Common myeloid progenitor, CD34-positive (primary cell): ENCODE measurements at places on chromosomes 1 and 21.

GRCh38 chr1:200862713-200863415, 9.9 kb upstream of the GPR25 start:
- no peaks in the 10 kb centered on the region for H3K36me3 ChIP-seq
- H3K27ac ChIP-seq: no peak overlapping the region

GRCh38 chr1:116006486-116006964, 30.2 kb downstream of the SLC22A15 start:
- H3K36me3 ChIP-seq: no peaks in the 10 kb centered on the region
- no peak for DNase-seq
- H3K27me3 ChIP-seq: no peaks in the 10 kb centered on the region

DNA sequence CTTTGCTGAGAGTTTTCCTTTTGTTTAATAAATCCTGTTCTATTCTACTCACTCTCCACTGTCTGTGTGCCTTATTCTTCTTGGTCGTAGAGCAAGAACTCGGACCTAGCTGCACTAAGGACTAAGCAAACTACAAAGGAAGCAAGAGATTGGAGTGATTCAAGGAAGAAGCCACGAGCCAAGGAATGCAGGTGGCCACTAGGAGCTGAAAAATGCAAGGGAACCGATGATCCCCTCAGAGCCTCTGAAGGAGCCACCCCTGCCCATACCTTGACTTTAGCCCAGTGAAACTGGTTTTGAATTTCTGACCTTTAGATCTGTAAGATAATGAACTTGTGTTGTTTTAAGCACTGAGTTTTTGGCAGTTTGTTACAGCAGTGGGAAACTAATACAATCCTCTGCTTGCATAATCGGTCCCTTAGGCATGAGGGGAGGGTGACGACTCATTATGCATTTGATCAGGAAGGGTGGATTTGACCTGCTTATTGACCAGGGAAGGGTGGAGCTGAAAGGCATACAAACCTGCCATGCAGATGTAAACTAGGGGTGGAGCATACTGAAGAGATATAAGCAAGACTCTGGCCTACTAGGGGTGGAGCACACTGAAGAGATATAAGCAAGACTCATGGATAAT, 6.2 kb upstream of the CA6 start:
- H3K4me1 ChIP-seq: peaks cover 59% of the 10 kb centered on the region
- no peak overlapping the region for H3K27ac ChIP-seq
- peak; percentile 45 for DNase-seq
- H3K4me3 ChIP-seq: no peak overlapping the region
- H3K36me3 ChIP-seq: no peaks in the 10 kb centered on the region

DNA sequence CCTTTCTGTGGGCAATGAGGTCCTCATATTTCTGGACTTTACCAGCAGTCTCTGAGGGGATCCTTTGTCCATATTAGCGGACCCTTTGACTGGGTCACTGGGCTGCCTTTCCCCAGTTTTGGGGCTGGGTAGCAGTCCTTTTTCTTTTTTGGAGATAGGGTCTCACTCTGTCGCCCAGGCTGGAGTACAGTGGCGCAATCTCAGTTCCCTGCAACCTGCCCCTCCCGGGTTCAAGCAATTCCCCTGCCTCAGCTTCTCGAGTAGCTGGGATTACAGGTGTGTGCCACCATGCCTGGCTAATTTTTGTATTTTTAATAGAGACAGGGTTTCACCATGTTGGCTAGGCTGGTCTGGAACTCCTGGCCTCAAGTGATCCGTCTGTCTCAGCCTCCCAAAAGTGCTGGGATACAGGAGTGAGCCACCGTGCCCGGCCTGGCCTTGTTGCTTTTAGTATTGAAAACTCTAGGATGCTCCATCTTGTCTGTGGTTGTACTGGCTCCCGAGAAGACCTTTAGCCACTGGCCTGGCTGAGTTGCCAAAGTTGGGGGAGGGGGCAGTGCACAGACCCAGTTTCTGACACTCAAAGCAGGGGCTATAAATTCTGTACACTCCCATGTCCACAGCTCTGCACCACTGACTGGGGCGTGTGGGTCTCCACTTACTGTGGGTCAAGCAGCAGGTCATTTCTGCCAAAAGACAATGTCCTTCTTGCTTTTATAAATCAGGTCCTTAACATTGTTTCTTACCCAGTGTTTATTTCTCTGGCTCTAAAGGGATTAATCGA, 33.1 kb downstream of the MAN1C1 start:
- no peak overlapping the region for H3K4me3 ChIP-seq
- peaks cover 8% of the 10 kb centered on the region for H3K27me3 ChIP-seq
- peaks cover 4% of the 10 kb centered on the region for H3K4me1 ChIP-seq

GRCh38 chr1:219560856-219561255, 52.0 kb downstream of the ZC3H11B start:
- H3K27ac ChIP-seq: no peak overlapping the region
- H3K4me3 ChIP-seq: no peak overlapping the region
- DNase-seq: no peak
- no peaks in the 10 kb centered on the region for H3K36me3 ChIP-seq

- H3K27ac ChIP-seq: no peak overlapping the region
- H3K27me3 ChIP-seq: no peaks in the 10 kb centered on the region
- peak; percentile 39 for DNase-seq
- H3K4me1 ChIP-seq: peaks cover 5% of the 10 kb centered on the region
Observed at GRCh38 chr1:9767964-9768668, 55.6 kb downstream of the CLSTN1 start.

DNA sequence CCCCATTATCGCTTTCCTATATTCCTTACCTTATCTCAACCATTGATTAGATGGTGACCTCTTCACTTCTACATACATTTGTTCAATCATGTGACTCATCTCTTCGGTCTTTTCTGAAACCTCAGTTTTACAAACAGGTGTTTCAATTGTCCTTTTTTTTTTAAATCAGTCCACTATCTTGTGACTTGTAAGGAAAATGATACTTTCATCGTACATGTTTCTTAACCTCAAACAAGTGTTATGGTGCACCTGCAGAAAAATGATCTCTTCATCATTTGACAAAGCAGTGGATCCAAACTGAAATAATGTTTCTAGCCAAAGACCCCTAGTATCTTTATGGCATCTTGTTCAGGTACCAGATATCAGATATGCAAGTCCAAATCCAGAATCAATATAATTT, 1157.2 kb downstream of the MRPL39 start:
- DNase-seq: no peak
- no peaks in the 10 kb centered on the region for H3K4me1 ChIP-seq
- H3K27ac ChIP-seq: no peak overlapping the region
- no peak overlapping the region for H3K4me3 ChIP-seq
- no peaks in the 10 kb centered on the region for H3K36me3 ChIP-seq
- no peaks in the 10 kb centered on the region for H3K27me3 ChIP-seq

GRCh38 chr1:50976111-50976889, 6.3 kb downstream of the CDKN2C start:
- peaks cover 56% of the 10 kb centered on the region for H3K27me3 ChIP-seq
- DNase-seq: no peak
- H3K27ac ChIP-seq: no peak overlapping the region
- peaks cover 36% of the 10 kb centered on the region for H3K4me1 ChIP-seq
- no peaks in the 10 kb centered on the region for H3K36me3 ChIP-seq
- H3K4me3 ChIP-seq: peak overlapping the region; percentile 60

GRCh38 chr1:12087797-12088314, 24.8 kb downstream of the TNFRSF8 start:
- H3K4me1 ChIP-seq: peaks cover 25% of the 10 kb centered on the region
- no peaks in the 10 kb centered on the region for H3K36me3 ChIP-seq
- H3K27ac ChIP-seq: no peak overlapping the region
- peak overlapping the region; percentile 42 for H3K4me3 ChIP-seq

DNA sequence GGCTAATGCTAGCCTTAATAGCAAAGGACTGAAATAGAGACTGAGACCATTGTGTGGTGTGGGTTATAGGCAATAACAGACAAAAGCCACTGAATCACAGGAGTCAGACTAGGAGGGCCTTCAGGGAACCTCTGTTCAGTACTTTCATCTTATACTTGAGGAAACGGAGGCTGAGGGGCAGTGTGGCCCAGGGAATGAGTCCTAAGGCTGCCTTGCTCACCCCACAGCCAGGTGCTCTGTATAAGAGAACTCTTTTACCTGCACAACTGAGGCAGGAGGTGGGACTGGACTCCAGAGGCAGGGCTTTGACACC, 2.7 kb downstream of the SMPDL3B start:
- no peaks in the 10 kb centered on the region for H3K36me3 ChIP-seq
- DNase-seq: no peak
- H3K27me3 ChIP-seq: no peaks in the 10 kb centered on the region
- H3K4me3 ChIP-seq: no peak overlapping the region

- no peak for DNase-seq
- H3K36me3 ChIP-seq: no peaks in the 10 kb centered on the region
- peaks cover 94% of the 10 kb centered on the region for H3K27me3 ChIP-seq
Observed at GRCh38 chr21:33018707-33019465, 6.8 kb upstream of the OLIG2 start.

DNA sequence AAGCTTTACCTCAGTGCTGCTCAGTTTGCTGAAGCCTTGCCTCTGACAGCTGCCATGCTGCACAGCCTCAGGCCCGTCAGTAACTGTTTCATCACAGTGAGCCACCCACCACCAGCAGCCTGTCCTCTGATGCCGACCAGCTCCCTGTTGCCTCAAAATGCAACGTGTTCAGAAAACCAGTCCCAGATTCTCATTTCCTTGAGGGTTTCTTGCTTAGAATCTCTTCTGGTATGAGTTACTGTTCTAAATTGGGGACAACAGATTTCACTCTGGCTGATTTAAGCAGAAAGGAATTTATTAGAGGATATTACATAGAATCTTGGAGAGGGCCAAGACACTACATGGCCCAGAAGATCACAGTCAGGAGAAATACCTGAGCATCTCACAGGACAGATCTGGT, 11.0 kb downstream of the UBL4B start:
- peaks cover 8% of the 10 kb centered on the region for H3K27me3 ChIP-seq
- H3K4me1 ChIP-seq: no peaks in the 10 kb centered on the region
- H3K27ac ChIP-seq: no peak overlapping the region
- H3K36me3 ChIP-seq: no peaks in the 10 kb centered on the region

- H3K36me3 ChIP-seq: no peaks in the 10 kb centered on the region
- peak; percentile 2 for DNase-seq
- H3K27me3 ChIP-seq: no peaks in the 10 kb centered on the region
Observed at GRCh38 chr1:221363039-221363438, 378.9 kb downstream of the DUSP10 start.

- H3K27ac ChIP-seq: no peak overlapping the region
- H3K27me3 ChIP-seq: no peaks in the 10 kb centered on the region
- no peaks in the 10 kb centered on the region for H3K36me3 ChIP-seq
- H3K4me3 ChIP-seq: no peak overlapping the region
Observed at GRCh38 chr1:32498751-32499150, 33.9 kb downstream of the ZBTB8B start.

GRCh38 chr1:40748841-40749718, 34.5 kb upstream of the KCNQ4 start:
- no peaks in the 10 kb centered on the region for H3K27me3 ChIP-seq
- no peaks in the 10 kb centered on the region for H3K4me1 ChIP-seq
- peaks cover 43% of the 10 kb centered on the region for H3K36me3 ChIP-seq

GRCh38 chr1:231171623-231172197, 9.9 kb downstream of the TRIM67 start:
- H3K27me3 ChIP-seq: peaks cover 48% of the 10 kb centered on the region
- H3K4me1 ChIP-seq: no peaks in the 10 kb centered on the region
- H3K4me3 ChIP-seq: no peak overlapping the region
- DNase-seq: no peak

- H3K4me1 ChIP-seq: no peaks in the 10 kb centered on the region
- no peak overlapping the region for H3K27ac ChIP-seq
- no peak overlapping the region for H3K4me3 ChIP-seq
Observed at GRCh38 chr21:39533545-39534380, 79.0 kb upstream of the B3GALT5 start.

- peak; percentile 70 for DNase-seq
- no peaks in the 10 kb centered on the region for H3K4me1 ChIP-seq
- H3K36me3 ChIP-seq: peaks cover 20% of the 10 kb centered on the region
- no peaks in the 10 kb centered on the region for H3K27me3 ChIP-seq
Observed at GRCh38 chr1:119948342-119949214, 52.3 kb upstream of the ADAM30 start.

DNA sequence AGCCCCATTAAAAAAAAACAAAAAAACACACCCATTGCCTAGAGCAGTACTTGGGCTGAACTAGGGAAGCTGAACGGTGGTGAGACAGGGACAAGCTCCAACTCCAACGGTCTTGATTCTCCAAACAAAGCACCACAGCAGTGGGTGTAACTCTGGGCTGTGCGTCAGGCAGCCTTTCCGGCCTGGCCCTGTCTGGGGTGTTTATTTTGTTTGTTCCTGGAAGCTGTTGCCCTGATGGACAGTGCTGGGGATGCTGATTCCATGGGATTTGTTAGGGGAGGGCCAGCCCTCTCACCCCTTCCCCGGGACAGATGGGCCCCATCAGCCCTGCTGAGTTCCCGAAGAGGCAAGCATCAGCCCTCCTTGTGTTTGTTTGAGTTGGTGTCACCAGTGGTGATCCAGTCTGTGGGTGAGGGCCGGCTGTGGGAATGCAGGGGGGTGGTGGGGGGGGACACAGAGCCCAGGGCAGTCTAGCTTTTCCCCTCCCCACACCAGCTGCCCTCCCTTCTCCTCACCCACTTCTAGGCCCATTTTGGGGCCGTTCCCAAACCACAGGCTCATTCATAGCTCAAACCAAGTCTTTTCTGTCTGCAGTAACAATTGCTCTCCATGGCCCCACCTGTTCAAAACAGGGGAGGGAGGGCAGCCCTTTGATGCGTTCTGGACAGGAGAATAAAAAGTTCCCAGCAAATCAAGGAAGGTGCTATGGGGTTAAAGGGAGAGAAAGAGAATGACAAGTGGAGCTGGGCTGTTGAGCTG, 4.5 kb downstream of the WNT2B start:
- H3K4me3 ChIP-seq: no peak overlapping the region
- H3K27ac ChIP-seq: no peak overlapping the region
- no peaks in the 10 kb centered on the region for H3K36me3 ChIP-seq
- DNase-seq: no peak
- peaks cover 35% of the 10 kb centered on the region for H3K27me3 ChIP-seq
- H3K4me1 ChIP-seq: no peaks in the 10 kb centered on the region

DNA sequence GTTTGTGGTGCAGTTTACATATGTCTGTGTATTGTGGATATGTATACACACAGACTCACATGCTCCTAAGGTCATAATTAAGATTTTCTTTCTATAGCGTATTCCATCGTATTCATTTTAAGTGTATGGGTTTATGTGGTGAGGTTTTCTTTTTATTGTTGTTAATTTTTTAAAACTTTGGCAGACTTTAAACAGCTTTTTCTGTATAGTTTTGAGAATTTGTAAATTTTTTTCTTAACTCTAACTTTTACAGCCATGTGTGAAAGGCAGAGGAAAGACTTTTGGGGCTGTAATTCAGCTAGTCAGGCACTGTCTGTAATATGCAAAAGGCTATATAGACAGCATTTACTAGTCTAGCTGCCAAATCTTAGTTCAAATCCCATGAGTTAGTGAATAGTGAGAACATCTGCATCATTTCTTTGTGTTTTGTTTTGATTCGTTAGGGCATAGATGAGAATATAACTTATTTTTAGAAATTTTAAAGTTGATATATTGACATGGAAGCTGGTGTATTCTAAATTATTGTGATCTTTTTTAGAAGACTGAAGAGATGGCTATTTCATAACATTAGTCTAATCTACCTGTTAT, 2.3 kb downstream of the MAGI3 start:
- no peak for DNase-seq
- H3K4me3 ChIP-seq: no peak overlapping the region
- no peaks in the 10 kb centered on the region for H3K36me3 ChIP-seq
- H3K27me3 ChIP-seq: peaks cover 27% of the 10 kb centered on the region
